ENCODE measurements at places on chromosomes 7 and 10. TPM values are rescaled to one million over a fixed set of nuclear protein-coding genes. Genes with fewer than 3 reads are reported as not detected.

GRCh38 chr7:20211376-20211775 lies 5.8 kb downstream of the MACC1 start:
- DNase-seq = no peak

GRCh38 chr10:123399276-123399839 lies 245.2 kb downstream of the BUB3 start:
- DNase-seq = no peak

DNA sequence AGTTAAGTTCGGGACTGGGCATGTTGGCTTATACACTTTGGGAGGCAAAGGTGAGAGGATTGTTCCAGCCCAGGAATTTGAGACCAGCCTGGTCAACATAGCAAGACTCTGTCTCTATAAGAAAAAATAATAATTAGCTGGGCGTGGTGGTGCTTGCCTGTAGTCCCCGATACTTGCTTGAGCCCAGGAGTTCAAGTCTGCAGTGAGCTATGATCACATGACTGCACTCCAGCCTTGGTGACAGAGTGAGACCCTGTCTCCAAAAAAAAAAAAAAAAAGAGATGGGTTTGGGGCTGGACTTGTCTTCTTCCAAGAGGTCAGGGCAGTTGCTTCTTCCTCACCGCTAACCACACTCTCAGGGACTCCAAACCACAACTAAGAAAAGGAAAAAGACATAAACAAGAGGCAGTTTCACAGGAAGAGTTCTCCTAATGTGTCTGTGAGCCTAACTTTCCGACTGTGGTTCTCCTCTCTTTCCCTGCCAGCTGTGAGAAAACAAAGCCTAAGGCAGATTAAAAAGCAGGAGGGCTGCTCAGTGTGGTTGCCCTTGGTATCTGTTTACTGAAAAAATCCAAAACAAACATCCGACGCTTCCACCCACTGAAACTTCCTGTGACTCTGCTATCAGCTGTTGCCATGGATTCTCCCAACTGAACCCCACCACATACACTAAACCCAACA lies 2.4 kb upstream of the SERPINE1 start:
- peak; percentile 100 for DNase-seq

GRCh38 chr7:50562136-50562535 lies 3.1 kb downstream of the DDC start:
- DNase-seq = no peak

DNA sequence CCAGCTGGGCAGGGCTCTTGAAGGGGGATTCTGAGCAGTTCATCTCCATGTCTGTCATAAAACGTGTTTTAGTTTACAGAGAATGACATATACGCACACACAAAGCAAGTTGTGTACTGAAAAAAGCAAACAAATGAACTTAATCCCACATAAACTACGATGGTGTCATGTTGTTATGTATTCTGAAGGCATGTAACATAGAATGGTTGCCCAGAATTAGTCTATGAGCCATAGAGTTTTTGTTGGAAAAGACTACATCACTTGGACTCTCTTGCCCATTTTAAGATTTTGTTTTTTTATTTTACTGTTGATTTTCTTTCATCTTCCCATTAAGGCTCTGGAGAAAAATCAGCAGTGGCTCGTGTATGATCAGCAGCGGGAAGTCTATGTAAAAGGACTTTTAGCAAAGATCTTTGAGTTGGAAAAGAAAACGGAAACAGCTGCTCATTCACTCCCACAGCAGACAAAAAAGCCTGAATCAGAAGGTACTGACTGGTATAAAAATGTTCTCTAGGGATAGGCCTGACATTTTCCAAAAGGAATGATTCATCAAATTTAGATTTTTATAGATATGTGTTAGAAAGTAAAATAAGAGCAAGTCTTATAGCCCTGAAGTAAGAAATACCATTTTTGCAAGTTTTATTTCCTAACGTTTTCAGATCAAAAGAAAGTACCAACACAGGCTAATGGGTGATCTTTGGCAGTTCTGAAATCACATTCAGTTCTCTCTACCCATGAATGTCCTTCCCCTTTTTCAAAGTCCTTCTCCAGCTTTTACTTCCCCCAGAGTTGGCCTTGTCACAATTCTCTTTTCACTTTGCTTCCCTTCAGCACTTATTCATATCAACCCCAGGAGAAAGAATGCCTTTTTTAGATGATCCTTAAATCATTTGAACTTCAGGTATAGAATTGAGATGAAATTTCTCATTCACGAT lies 18.9 kb downstream of the CEP55 start:
- DNase-seq = peak; percentile 86

DNA sequence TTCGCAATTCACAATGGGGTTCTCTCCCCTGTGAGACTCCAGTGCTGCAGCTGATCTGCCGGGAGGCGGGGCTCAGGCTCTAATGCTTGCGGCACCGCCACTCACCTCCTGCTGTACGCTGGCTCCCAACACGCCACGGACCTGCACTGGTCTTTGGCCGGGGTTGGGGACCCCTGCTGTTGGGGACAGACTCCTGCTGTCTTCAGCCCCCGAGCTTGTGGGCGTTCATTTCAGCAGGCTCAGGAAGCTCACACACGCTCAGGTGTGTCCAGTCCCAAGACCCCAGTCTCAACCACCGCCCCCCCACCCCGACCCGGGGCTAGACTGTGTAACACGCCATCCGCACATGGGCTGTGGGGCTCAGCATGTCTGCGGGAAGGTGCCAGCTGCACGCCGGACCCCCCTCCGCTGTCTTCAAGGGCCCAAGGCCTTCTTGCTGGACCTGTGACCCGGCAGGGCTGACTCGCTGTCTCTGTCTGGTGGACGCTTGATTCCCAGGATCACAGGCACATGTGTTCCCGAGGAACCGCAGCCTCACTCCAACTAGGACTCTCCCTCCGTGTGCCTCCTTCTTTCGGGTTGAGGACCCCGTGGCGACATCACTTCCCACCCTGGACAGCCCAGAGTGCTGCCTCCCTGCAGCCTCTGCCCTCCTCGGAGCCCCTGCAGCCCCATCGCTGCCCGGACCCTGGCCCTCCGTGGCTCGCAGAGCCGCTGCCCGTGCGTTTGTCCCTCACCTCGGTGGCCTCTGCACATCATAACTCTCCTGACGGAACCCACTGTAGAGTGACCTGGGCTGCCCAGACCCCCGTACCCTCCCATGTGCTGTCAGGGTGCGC lies 106.4 kb downstream of the DNAJB6 start:
- no peak for DNase-seq

The MSS51 gene
- total RNA-seq = 1.4 TPM

The UNCX gene
- total RNA-seq = not detected

The MAT1A gene
- not detected for total RNA-seq

The SORCS1 gene
- not detected for total RNA-seq
